ENCODE measurements at places on chromosomes 7 and 10.

DNA sequence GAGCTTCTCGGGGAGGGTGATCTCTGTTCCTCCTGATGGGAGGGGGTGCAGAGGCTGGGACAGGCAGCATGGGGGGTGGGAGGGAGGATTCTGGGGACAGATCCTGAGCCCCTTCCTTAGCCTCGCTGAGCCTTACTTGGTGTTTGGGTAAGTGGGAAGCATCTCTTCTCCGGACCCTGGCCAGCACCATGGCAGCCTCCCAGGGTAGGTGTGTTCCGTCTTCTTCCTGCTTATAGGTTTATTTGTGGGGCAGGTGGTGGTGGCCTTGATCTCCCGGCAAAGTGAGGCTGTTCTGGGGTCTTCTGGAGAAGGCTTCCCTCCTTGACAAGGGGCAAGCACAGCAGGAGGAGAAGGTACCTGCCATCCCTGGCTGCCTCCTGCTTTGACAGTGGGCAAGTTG is 226.9 kb downstream of the GLRX3 start:
- DNase-seq = no peak

- no peak for DNase-seq
Observed at GRCh38 chr10:99808270-99808669, 25.8 kb downstream of the ABCC2 start.

DNA sequence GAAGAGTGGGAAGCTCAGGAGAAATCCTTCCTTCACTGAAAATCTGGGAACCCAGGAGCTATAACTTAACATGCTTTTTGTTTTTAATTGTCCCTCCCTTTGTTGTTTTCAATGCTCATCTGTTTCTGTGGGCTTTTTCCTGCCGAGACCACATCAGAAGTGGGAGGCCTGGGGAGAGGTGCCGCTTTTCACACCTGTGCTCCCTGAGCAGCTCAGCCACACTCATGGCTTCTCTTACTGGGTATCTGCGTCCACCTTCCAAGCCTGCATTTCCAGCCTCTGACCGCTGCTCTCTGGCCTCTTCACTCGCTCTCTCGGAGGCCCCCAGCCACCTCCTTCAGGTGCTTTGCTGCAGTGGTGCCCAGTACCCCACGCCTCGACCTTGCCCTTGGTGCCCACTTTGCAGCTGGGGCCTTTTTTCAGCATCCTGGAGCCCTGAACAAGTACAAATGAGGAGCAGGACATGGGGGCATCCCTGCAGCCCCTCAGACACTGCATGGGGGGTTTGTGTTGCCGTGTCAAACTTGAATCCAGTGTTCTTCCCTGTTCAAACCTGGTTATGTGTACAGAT is 9.9 kb downstream of the C7orf57 start:
- DNase-seq = no peak

GRCh38 chr7:109782806-109783205 is 1213.1 kb downstream of the DNAJB9 start:
- DNase-seq = no peak

DNA sequence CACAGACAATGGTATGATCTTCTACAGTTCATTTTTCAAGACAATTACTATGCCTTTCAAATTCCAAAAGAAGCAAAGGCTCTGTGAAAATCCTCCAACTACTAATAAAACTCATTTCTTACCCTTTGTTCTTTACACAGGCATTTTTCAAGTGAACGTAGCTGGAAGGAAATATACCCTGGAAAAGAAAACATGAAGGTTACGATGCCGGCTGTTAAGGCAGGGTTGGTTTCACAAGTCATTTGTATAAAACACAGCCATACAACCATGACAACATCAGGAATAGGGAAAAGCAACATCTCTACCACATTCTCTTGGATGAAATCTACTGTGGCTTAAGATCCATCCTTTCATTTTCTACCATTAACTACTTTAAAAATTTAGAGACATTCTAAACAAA is 207.9 kb downstream of the DOCK4 start:
- DNase-seq = no peak

DNA sequence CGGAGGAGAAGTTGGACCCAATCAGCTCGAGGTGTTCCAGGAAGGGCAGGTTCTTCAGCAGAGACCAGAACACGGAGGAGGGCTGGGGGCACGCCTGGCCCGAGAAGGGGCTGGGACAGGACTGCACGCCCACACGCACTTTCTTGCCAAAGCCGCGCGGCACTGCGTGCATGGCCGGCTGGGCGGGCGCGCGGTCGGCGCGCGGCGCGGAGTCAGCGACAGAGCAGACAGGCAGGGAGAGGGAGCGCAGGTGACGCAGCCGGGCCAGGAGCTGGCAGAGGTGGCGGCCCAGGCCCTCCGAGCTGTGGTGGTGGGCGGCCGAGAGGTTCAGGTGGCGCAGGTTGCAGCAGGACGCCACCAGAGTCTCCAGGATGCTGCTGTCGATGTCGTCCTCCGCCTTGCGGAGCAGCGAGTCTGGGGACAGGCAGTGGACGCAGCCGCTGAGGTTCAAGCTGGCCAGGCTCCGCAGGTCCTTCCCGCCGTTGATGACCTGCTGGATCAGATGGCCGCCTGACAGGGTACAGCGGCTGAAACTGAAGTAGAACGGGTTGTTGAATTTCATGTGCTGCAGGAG is 77.2 kb upstream of the TNRC18 start:
- no peak for DNase-seq

- DNase-seq = no peak
Observed at GRCh38 chr10:11424456-11425295, 186.8 kb downstream of the USP6NL start.

DNA sequence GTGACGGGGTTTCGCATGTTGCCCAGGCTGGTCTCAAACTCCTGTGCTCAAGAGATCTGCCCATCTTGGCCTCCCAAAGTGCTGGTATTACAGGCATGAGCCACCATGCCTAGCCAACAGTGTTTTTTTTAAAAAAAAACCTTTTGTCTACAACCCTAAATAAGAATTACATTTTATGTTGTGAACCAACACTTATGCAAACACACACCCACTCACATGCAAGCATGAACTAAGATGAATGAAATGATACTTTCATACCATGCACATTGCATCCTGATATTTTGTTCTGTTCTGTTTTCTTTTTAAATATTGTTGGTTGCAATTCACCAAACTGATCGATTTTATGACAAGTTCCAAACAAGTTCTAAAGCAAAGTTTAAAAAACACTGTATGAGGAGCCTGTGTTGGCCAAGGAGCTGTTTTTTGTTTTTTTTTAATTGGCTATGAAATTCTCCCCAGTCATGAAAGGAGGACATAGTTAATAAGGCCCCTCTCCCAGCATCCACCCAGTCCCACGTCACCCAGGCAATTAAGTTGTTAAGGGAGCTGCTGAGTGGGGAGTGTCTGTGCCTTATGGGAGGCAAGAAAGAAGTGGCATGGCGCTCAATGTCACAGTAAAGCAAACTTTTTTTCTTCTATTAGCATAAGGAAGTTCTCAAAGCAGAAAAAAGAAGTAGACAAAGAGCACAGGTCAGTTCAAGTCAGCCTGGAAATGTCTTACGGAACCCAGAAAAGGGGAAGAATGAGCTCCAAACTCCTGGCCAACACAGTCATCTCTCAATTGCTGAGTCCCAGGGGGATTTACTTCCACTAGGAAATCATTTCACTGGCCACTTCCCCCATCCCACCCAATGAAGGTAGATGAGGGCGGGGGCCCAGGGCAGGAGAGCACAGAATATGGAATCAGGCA is 50.1 kb downstream of the NOD1 start:
- no peak for DNase-seq

- no peak for DNase-seq
Observed at GRCh38 chr10:34651416-34652195, 163.5 kb downstream of the PARD3 start.

- no peak for DNase-seq
Observed at GRCh38 chr7:89072081-89072480, 276.5 kb upstream of the TEX47 start.

GRCh38 chr10:78700413-78700812 is 368.4 kb upstream of the ZMIZ1 start:
- DNase-seq = no peak

DNA sequence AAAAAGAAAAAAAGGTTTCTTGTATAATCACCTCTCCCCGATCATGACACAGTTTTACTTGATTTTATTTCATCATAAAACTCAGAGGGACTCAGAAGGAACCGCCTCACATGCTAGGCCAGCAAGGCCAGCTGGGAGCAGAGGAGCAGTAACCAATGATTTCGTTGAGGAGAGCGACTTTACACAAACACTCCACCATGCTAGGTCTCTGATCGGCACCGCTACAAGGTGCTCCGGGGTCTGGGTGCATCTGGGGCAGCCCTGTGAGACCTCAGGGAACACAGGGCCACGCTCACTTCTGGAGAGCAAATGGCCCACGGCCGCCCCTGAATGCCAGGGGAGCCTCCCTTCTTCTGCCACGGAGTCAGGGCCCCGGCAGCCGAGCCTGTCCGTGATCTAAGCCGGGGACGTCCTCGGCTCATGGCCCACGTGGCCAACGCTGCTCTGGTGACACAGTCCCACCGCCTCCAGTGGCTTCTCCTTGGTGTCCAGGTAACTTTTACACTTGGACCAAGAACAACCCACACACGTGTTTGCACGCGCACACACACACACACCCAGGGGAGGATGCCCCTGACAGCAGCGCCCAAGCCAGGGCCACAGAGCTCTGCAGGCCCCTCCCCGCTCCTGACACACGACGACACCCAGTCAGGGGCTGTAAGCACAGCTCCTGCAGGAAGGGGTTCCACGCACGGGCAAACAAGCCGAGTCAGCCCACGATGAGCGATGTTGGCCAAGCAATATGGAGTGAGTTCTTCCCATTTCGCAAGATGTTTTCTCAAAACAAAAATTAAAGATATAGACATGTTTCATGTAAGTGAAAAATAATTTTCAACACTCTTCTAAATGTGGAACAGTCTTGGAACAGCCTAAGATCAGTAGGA is 332.3 kb downstream of the DNAJB6 start:
- no peak for DNase-seq

- DNase-seq = no peak
Observed at GRCh38 chr7:37488163-37488764, 39.6 kb upstream of the ELMO1 start.

- DNase-seq = no peak
Observed at GRCh38 chr7:2873146-2873545, 29.0 kb upstream of the GNA12 start.

- DNase-seq = no peak
Observed at GRCh38 chr10:8049865-8050555, 4.5 kb upstream of the GATA3 start.

- no peak for DNase-seq
Observed at GRCh38 chr7:104903044-104903443, 111.0 kb upstream of the KMT2E start.

DNA sequence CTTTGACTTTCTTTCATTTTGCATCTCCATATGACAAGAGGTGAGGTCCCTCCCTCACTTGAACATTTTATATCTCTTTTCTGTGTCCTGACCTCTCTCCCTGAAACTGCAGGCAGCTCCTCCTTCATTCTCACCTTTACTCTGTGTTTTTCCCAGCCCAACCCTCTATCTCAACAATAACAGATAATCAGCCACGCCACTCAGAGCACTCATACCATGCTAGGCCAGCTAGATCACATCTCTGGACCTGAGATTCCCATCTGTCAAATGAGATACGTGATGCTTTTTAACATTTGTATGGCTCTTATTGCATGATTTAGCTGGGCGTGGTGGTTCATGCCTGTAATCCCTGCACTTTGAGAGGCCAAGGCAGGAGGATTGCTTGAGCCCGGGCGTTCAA is 63.1 kb upstream of the PDCD4 start:
- no peak for DNase-seq

GRCh38 chr7:128037081-128037480 is 5.8 kb upstream of the LRRC4 start:
- no peak for DNase-seq

DNA sequence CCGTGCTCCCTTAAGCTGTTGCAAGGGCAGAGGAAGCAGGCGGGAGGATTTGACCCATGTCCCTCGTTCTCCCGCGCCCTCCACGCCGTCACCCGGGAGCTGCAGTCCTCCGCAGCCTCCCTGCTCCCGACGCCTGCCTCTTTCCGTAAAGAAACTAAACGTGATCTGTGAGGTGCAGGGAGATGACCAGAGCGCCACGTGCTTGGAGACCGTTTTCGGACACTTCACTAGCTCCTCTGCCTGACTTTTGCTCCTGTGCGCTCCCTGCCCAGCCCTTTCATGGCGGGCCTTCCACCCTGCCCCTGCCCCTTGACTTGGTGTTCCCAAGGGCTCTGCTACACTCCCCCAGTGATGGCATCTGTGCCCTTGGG is 171.2 kb downstream of the LSM5 start:
- no peak for DNase-seq

DNA sequence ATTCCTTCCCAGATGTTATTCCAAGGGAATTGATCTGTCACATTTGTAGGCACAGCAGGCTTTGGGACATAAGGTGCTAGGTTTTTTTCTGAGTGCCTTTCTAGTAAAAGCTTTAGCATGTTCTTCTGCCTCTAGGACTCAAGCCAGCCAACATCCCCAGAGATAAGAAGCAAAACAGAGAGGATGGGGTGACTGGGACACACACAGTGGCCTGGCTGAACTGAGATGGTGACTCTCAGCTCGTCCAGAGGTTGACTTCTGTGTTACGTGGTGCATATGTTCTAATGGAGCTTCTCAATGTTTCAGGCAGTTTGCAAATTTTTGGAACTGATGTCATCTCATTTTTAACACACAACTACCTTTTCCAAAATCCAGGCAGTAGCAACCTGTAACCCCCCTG is 188.1 kb upstream of the CELF2 start:
- no peak for DNase-seq
